ENCODE measurements at places on chromosomes 16 and 17.
A peak's percentile ranks its signal among the peaks of the same experiment; 100 is the strongest.

DNA sequence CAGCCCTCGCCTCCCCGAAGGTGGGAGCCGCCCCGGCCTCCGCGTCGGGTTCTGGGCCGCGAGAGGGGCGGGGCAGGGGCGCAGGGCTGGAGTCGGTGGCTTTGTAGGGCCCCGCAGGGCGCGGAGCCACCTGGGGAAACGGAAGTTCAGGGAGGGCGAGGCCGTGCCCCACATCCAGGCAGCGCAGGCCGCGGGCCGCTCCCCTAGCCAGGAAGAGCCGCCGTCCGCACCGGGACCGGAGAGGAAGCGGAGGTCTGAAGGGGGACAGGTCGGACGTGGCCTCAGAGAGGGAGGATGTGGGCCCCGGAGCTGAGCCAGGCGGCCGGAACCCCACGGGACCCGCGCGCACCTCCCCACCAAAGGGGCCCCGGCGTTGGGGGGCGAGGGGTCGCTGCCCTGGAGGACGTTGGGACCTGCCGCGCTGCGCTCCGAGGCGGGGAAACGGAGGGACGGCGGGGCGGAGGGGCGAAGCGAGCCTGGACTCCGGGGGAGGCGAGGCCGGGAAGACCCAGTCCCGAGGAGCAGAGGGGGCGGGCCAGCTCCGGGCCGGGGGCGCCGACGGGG is 482 bp upstream of the SLC16A3 start:
- peak; percentile 71 for DNase-seq

GRCh38 chr16:66525396-66526180 is 24.3 kb downstream of the TK2 start:
- DNase-seq, result no peak

- DNase-seq, result no peak
Observed at GRCh38 chr17:66313325-66313724, 10.9 kb downstream of the PRKCA start.

GRCh38 chr16:66913081-66913480 is 5.6 kb downstream of the CDH16 start:
- no peak for DNase-seq

DNA sequence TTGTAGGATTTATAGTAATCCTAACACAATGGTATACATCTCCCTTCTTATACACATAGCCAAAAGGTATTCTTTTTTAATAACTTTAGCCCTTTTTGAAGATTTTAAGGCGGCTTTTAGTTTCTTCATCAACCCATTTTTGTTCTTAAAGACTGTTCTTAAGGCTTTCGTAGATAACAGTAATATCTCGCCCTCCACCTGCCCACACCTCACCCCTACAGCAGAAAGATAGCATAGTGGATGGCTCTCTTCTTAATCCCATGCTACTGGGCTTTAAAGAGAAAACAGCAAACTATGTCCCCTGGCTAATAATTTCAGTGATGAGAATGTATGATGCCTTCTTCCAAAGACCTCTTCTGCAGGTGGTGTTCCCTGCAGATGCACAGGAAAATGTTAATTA is 8.6 kb downstream of the IGSF6 start:
- no peak for DNase-seq
